ENCODE measurements at places on chromosomes 5 and 9.

- DNase-seq = no peak
Observed at GRCh38 chr5:52705720-52706119, 82.0 kb upstream of the ITGA1 start.

DNA sequence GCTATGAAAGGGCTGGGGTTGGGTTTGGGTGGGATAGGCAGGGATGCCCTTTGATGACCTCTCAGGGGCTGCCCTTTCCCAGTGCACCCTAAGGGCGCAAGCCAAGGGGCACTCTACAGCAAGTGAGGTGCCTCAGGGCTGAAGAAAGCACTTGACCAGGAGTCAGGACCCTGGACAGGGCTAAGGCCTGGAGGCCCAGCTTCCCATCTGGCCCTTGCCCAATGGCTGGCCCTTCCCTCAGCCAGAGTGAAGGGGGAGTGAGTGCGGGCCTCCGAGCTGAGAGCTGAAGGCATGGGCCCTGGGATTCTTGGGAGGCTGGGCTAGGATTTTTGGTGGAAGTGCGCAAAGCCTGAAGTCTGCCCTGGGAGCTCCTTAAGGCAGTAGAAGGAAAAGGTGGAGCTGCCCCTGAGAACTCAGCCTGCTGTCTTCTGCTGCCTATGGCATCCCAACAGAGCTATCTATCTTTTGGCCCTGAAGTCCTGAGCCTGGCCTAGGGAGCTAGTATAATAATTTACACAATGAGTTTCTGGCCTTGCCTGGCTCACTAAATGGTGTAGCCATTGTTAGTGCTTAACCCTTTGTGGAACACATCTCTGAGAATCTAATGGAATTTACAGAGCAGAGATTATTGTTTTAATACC, 16.4 kb downstream of the JADE2 start:
- DNase-seq = no peak

GRCh38 chr5:145072889-145073288, 762.3 kb downstream of the PRELID2 start:
- DNase-seq = no peak

GRCh38 chr5:139650689-139651042, 2.5 kb downstream of the CXXC5 start:
- DNase-seq = no peak

- no peak for DNase-seq
Observed at GRCh38 chr5:91690921-91691320, 307.8 kb upstream of the ARRDC3 start.

DNA sequence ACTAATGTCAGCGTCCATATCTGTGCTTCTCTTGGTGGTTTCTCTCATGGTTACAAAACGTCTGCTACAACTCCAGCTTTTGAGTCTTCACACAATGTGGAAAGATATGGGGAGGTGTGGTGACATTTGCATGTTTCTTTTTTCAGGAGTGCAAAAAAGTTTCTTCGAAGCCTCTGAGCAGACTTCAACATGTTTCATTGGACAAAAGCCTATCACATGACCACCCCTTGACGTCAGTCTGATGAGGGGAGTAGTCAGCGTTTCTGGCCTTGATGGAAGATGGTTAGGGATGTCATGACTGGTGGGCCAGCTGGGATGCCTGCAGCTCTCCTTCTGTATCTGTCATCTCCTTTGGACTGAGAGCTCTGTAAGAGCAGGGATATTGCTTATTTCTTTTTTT, 61.4 kb downstream of the PTPDC1 start:
- no peak for DNase-seq

- DNase-seq = no peak
Observed at GRCh38 chr5:157335534-157336422, 69.9 kb downstream of the CYFIP2 start.

GRCh38 chr5:149747833-149748366, 17.8 kb downstream of the PPARGC1B start:
- no peak for DNase-seq

GRCh38 chr5:88734191-88734640, 148.8 kb downstream of the MEF2C start:
- no peak for DNase-seq

All from anterior cingulate cortex (tissue), 58 donors.